ENCODE measurements at places on chromosomes 7 and 10.
A peak's percentile ranks its signal among the peaks of the same experiment; 100 is the strongest.

GRCh38 chr7:47303014-47303694 is 278.8 kb downstream of the TNS3 start:
- DNase-seq, result no peak

GRCh38 chr7:81165070-81165469 is 246.2 kb upstream of the SEMA3C start:
- DNase-seq, result no peak

DNA sequence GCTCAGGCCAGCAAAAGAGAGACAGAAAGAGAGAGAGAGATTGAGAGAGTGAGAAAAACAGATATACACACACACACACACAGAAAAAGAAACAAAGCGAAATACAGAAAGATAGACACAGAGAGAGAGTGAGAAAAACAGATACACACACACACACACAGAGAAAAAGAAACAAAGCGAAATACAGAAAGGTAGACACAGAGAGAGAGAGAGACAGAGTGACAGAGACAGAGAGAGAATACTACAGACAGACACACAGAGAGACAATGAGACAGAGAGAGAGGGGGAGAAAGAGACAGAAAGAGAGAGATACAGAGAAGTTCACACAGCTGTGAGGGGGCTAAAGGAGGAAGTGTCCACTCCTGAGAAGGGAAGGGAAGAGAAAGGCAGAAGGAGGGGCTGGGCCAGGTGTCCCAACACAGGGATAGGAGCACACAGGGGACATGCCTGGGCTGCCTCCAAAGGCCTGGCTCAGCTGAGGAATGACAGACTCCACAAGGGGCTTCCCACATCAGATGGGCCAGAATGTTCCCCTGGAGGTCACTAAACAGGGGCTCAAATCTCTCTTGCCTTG is 4.3 kb downstream of the GCK start:
- no peak for DNase-seq

DNA sequence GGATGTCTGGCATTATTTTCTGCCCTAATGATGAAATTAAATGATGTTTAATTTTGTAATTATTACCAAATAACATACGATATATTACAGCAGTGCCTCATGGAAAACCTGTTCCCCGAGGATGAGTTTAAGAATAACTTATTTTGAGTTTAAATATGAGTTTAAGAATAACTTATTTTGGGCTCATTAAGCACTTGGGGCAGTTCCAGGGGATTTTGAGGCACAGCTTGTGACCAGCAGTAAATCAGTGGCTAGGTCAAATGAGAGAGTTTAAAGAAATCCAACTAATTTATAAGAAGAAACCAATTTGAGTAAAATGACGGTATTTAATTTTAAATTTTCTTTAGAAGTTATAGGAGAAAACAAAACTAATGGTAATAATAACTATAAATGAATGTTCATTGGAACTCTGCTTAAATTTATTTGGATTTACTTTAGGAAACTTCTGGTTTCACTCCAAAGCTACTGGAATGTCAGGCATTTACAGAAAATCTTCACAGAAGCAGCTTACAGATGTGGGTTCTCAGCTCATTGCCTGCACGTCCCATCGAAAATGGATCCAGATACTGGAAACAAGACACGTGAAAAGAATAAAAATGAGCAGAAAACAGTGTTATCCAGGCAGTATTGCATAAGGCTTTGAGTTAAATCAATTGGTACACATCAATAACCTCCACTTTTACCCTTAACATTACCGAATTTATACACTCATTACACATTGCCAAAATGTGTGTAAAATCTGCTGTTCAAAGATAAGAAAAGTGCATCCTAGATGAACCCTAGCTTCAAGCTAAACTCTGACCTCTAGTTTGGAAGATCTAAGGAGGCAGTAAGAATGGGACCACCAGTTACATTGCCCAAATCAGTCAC is 784.5 kb upstream of the IGFBP3 start:
- no peak for DNase-seq

- no peak for DNase-seq
These were observed 20.1 kb upstream of the MTURN start for GRCh38 chr7:30114536-30115238.

DNA sequence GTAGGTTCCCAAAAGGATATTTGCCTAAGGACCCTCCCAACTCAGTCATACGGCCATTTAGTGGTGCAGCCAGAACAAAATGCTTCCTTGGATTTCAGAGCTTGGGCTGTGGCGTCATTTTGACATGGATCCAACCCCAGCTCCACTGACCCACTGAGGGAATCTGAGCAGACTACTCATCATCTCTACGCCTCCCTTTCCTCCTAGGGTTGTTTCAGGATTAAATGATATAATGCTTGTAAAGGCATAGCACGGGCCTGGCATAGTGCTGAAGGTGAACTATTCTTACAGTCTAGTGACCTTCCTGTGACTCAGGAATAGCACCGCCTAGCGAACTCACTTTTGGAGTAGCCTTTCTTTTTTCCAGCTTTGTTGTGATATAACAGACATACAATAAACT is 70.3 kb upstream of the LOXL4 start:
- no peak for DNase-seq

GRCh38 chr10:27439101-27439500 is 65.0 kb upstream of the RAB18 start:
- no peak for DNase-seq

DNA sequence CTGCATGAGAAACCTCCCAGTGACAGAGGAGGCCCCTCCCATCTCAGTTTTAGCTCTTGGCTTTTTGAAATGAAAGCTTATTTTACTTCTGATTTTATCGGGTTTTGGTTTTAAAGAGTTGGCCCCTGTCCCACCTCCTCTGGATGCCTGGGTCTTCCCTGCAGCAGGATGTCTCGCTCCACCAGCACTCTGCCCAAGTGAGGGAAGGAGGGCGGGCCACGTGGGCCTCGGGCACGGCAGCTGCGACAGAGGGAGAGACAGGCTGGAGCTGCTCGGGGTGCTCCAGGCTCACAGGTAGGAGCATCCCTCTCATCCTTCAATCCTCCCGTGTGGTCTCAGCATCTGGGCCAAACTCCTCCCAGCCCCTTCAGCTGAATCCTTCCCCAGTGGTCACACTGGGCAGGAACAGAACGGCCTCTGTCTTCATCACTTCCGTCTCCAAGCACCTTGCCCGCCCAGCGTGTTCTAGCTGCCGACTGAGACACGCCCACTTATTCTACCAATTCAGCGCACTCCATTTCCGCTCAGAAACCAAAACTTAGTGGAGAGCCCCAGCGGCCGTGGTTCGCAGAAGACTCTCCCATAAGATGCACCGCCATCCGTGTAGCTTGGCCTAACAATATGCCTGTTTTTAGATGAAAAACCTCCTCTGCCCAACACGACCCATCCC is 222.9 kb downstream of the GLRX3 start:
- DNase-seq, result no peak

GRCh38 chr10:33722067-33722466 is 387.6 kb upstream of the NRP1 start:
- DNase-seq, result no peak

DNA sequence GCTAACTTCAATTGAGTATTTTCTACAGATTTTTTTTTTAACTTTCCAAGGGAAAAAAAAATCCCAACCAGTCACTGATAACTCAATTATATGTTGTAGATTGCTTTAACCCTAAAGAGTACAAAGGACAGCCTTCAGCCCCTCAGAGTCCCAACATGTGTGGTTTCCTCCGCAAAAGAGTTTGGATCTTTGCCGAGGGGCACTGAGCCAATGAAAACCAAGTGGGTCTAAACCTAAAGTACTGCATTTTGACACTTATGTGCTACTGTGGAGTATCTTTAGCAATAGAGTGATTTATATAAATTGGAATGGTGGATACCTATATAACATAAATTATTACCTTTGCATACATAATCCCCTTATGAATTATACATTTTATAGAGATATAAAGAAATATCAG is 91.5 kb downstream of the SEMA3D start:
- no peak for DNase-seq

DNA sequence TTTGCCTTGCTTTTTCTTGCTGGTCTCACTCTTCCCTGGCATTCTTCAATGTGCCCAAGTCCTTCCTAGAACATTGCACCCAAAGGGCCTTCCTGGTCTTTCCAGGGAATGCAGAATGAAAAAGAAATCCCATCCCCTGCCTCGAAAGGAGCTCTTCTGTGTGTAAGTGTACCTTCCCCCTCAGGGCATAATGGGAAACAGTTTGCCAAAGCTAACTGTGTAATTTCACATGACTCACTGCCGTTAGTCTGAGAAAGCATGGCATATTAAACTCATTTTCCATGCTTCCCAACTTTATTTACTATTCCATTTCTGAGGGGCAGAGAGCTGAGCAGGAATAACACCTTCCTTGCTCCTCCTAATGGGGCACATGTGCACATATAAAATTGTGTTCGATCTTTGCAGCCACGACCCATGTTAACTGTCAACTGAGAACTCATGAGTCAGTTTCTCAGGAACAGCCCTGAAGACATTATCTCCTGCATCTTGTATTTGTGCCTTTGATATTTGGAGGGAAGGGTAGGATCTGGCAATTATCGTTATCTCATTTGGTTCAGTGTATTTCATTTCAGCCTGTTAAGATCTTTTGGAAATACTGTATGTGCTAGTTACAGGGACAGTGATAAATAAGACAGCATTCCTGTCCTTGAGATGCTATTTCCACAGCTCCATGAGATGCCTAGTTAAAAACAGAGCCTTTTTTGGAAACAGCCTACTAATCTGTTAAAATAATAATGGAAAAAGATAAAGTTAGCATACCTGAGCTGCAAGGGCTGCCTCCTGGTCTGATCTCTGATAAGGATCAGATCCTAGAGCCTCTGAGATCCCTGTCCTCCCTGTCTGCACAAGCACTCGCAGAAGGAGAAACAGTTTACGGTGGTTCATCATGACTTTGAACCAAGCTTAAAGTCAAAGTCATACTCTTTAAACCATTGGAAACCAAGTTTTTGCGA is 42.3 kb downstream of the IKZF1 start:
- DNase-seq, result no peak

DNA sequence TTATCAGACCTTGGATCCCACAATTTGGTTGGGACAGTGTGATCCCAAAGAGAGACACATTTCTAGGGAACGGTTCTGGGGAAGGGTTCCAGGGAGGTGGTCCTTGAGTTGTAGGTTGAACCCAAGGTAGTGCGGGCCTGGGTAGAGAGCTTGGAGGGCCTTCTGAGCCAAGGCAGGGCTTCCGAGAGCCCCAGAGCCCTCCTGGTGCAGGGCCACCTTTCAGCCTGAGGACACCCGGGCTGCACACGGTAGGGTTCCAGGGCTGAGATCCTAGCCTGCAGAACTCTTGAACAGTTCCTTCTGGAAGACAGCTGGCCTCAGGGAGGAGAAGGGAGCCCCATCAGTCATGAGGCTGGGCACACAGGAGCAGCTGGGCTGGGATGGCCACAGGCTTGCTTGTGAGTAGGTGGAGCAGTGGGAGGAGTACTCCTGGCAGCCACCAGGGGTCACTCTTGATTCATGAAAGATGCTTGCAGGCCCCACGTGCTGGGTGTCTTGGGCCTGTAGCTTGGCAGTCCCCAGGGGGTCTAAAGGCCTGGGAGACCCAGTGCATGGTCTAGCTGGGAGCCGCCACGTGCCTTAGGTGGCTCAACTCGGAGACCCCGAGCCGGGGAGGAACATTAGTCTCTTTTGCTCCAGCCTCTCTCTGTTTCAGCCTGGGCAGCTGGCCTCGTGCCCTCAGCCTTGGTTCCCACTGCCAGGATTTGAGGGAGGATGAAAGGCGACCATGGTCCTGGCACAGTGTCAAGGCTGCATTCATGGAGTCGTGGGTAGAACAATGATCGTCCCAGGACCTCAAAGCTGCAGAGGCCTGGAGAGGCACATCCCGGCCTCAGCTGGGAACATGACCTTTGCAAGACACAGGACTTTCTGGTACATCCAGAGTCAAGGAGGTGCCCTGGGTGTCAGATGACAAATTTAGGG is 381.6 kb downstream of the TYW1 start:
- DNase-seq, result peak; percentile 17

Data from stimulated activated CD4-positive, alpha-beta T cell treated with anti-CD3 and anti-CD28 coated beads, TNF-alpha, amount 100 ng/mL, for 4 hours (primary cell).